Subcutaneous adipose tissue (tissue), 4 donors: ENCODE measurements at places on chromosomes 1 and 21. TPM values are rescaled to one million over a fixed set of nuclear protein-coding genes. Genes with fewer than 3 reads are reported as not detected.

PDZK1IP1 gene
- 3.8 TPM for total RNA-seq

CNR2 gene
- total RNA-seq, result under 0.01 TPM

SPRR4 gene
- total RNA-seq, result not detected

PADI1 gene
- total RNA-seq, result not detected

SLAMF8 gene
- total RNA-seq, result 11.3 TPM

CD1E gene
- 2.4 TPM for total RNA-seq

LRRC7 gene
- total RNA-seq, result not detected

CFHR1 gene
- total RNA-seq, result 0.57 TPM

HES3 gene
- total RNA-seq, result not detected

LCE1E gene
- not detected for total RNA-seq

IL20 gene
- total RNA-seq, result not detected

PALMD gene
- total RNA-seq, result 154 TPM

BACE2 gene
- total RNA-seq, result 34.4 TPM

ARHGEF16 gene
- 0.17 TPM for total RNA-seq

NOS1AP gene
- total RNA-seq, result 0.51 TPM

DIPK1A gene
- total RNA-seq, result 11.9 TPM

C1QTNF12 gene
- not detected for total RNA-seq

HSD3B1 gene
- total RNA-seq, result not detected
